ENCODE measurements at places on chromosomes 4 and X.
A peak's percentile ranks its signal among the peaks of the same experiment; 100 is the strongest.

- DNase-seq: no peak
Observed at GRCh38 chr4:133147921-133148689, 989 bp upstream of the PCDH10 start.

- peak; percentile 82 for DNase-seq
Observed at GRCh38 chrX:44344194-44344593, 722 bp upstream of the EFHC2 start.

GRCh38 chr4:123599920-123600810 lies 203.6 kb downstream of the SPRY1 start:
- DNase-seq: peak; percentile 61

DNA sequence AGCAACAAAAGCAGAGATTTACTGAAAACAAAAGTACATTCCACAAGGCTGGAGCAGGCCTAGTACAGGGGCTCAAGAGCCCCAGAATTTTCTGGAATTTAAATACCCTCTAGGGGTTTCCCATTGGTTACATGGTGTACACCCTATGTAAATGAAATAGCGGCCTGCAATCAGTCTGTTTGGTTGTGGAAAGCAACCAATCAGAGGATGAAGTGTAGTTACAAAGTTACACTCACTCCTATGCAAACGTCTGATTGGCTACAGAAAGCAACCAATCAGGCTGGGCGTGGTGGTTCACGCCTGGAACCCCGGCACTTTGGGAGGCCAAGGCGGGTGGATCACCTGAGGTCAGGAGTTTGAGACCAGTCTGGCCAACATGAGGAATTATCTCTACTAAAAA lies 13.8 kb upstream of the TXLNG start:
- no peak for DNase-seq

DNA sequence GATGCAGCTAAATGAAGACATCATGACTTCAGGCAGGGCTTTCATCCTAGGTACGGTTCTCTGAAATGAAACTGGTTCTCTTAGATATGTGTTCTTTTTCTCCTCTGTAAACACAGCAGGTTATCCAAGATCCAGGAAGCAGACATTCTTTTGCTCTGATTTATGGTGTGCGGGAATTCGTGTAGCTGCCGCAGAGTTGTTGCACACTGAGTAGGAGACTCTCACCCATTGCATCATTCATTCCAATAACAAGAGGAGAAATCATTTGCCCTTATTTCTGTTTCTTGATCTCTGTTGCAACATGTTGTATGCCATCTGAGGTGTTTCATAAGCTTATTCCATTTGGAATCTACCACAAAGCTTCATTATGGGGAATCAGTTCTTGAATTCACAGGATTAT lies 133.6 kb upstream of the VCX2 start:
- no peak for DNase-seq

DNA sequence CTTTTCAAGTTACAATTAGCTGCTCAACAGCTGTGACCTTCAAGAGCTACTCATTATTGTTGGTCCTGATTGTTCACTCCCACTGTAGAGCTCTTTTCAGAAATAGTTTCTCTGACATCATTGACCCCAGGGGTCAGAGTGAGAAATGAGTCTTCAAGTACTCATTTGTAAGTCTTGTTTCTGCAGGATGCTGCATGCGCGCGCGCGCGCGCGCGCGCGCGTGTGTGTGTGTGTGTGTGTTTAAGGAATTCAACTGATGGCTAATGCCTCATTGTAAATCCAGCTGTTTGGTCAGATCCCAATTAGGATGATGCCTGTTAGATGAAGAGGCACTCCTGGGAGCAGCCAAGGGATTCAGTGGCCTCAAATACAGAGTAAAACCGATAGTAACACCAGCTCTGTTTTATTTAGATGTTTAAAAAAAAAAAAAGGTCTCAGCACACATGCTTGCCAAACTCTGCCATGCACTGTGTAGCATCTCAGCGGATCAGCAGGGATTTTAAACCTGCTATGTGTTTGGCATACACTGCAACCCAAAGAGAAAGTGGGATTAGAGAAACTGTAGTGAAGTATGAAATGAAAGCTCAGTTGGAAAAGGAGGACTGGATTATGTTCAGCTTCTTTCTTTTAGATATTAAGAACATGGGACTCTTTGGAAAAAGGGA lies 332.3 kb downstream of the ADGRL3 start:
- DNase-seq: no peak

- DNase-seq: peak; percentile 55
Observed at GRCh38 chr4:146342600-146343192, 128.4 kb downstream of the REELD1 start.

DNA sequence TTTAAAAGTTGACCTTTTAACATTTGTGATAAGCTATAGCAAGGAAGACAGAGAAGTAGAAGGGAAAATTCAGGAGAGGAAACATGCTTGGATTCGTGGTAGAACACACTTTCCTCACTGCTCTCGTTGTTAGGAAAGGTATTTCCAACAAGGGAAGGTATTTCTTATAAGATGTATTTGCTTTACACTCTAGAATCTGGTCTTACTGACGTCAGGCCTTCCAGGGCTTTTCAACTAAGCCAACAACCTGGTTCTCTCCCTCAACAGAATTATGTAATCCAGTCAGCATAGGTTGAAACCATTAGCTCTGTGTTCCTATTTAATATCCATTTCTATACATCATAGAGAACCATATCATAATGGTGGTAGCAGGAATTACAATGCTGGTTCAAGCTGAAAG lies 241.9 kb downstream of the SLC39A8 start:
- DNase-seq: no peak

DNA sequence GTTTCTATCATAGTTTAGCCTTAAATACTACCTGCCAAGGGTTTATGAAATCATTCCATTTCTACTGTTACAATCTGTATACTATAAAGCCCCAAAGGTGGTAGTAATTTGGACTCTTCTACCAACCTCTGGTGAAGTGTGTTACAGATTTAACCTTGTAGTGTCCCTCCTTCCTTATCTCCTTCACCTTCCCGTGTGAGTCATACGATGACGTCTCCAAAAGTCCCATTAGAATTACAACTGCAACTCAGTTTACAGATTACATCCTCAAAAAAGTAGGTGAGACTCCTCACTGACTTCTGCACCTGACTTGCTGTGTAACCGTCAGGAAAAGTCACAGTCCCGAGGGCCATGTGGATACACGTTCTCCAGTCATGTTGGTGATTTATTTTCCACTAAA lies 219.0 kb downstream of the DCTD start:
- no peak for DNase-seq

- no peak for DNase-seq
Observed at GRCh38 chrX:9447906-9448305, 17.0 kb upstream of the TBL1X start.

- no peak for DNase-seq
Observed at GRCh38 chr4:13159041-13159620, 325.0 kb downstream of the RAB28 start.

- no peak for DNase-seq
Observed at GRCh38 chr4:951186-951585, 18.9 kb downstream of the TMEM175 start.

DNA sequence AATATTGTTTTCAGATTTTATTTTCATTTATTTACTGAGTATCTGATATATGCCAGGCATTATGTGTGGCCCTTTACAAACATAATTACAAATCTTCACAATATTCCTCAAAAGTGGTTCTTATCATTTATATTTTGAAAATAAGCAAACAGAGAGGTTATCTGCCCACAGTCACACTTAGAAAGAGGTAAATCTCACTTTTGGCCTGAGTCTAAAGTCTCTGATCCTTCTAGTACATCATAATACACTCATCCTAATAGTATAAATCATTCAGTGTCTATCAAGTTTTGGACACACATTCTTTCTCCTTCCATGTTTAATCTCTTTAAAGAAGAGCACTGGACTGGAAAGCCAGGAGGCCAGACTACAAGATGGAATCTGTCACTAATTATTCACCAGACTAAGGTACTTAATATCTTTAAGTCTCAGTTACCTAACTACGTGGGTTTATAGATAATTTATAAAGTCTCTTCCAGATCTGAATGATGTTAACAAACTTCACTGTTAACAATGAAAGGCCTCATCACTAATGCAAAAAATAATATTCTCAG lies 281.3 kb downstream of the PPP3CA start:
- no peak for DNase-seq

GRCh38 chrX:15437724-15438123 lies 53.5 kb upstream of the VEGFD start:
- DNase-seq: no peak

- DNase-seq: no peak
Observed at GRCh38 chr4:110675426-110675825, 52.5 kb upstream of the PITX2 start.

DNA sequence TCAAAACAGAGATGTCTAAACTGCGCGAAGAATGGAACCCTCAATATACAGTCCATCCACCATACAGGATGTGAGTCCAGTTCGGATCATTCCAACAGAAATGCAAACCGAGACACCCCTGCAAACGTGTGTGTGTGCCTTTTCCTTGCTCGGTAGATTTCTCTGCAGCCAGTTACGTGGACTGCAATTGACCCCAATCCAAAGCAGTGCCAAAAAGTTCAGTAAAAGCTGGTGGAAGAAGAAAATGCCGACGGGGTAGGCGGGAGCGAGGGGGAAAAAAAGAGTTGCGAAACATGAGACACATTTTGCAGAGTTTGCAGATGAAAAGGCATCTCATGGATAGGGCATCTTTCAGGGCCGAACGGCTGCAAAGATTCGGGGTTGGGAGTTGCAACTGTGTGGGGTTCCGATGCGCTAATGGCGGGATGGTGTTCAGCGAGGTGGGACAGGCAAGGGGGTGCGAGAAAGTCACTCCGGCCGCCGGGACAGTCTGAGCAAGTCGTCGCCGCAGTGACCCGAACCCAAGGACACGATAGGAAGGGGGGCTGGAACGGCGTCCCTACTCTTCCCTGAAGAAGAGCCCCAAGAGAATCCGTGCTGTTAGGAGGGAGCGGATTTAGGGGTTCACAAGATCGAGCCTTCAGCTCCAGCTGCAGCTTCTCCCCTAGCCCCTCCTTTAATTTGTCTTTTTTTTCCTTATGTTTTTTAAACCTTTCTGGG lies 3.8 kb downstream of the PHOX2B start:
- DNase-seq: no peak

DNA sequence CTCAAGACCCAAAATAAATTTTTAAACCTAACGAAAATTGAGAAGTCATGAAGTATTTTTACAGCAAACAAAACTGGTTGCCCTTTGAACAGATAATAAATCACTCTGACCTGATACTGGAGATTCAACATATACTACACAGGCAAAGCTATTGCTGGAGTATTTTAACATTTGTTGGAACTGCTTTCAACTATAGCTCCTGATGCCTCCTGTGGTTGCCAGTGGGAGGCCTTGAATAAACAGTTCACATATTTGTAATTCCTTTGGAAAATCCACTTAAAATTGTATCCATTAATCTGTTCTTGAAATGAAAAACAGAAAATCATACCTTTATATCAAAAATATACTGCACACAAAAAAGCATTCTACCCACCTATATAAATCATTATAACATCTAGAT lies 605.1 kb downstream of the KCTD8 start:
- no peak for DNase-seq

DNA sequence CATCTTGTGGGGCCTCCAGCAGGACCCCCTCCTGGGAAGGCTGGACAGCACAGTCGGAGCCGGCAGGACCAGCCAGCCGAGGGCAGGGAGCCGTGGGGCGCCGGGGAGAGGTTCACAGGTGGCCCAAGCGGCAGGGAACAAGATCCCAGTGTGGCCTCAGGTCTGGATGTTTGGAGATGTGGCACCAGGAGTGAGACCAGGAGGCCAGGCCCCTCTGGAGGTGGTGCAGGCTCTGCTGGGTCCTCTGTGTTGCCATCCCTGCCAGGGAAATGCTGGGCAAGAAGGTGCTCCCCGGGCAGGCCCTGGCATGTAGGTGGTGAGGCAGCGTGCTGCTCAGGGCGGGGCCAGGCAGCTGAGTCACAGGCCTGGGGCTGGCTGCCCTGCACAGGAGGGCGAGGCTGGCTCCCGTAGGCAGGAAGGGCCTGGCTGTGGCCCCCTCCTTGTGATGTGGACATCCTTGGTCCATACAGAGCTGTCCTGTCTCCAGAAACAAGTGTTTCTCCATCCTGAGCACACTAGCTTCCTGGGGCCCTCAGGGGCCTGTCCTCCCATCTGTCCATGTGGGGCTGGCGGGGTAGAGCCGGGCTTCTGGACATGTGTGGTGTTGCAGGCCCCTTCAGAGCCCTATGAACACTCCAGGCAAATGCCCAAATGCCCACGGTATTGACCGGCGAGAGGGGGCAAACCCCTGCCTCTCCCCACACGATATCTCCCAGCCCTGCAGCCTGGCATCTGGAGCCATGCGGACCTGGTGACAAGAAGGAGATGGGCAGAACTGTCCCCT lies 4.8 kb upstream of the HGFAC start:
- no peak for DNase-seq

DNA sequence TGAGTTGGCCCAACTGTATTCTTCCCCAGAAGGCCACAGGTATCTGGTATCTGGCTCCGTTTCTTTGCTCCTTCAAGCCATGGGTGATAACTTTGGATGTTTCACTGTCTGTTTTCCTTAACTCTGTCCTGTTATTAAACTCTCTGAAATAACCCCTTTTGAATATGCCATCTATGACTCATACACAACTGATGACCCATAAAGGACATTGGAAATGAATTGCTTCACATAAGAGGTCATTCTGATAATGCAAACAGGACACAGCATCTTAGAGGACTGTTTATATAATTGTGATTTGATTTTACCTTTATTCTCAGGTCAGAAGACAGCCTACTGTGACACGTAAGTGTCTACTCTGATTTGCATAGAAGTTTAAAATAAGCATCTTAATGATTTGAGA lies 227.7 kb downstream of the VEGFC start:
- DNase-seq: no peak

GRCh38 chr4:183170894-183171293 lies 71.8 kb downstream of the WWC2 start:
- DNase-seq: no peak

- no peak for DNase-seq
Observed at GRCh38 chrX:19496711-19497110, 18.6 kb downstream of the MAP3K15 start.

DNA sequence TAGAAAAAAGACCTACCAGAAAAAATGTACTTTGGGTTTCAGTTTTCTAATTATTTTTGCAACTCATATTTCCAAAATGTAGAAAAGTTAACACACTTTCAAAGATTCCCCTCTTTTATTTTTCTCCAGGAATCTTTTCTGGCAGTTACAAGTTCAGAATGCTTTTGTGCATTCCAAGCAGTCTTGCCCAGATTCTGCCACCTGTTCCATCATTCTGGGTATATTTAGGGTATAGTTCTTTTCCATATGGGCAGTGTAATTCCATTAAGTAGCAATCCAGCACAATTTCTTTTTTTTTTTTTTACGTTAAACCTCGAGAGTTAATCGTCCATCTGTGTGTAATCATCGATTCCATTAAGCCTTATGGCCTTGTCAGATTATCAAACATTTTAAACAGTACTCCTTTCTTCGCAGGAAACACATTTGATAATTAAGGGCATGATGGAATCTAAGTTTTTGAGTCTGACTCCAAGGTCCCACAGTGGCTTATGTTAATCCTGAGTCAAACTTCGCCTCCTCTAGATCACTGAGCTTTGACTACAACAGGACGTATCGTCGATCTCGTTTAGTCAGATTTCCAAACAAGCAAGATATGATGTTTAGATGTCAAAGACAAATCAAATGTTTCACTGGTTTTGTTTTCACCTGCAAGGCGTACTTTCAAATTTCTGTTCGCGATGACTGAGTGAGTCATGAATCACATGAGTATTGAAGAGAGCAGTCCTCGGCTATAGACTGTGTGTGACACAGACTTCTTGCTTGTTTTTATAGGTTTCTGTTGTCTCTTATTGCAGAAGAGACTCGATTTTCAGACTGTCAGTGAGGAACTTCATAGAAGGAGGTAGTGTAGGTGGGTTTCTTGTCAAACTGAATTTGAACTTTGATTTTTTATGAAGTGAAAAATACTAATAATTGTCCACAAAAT lies 118.9 kb upstream of the GK2 start:
- DNase-seq: no peak

- DNase-seq: no peak
Observed at GRCh38 chrX:118751950-118752783, 24.8 kb downstream of the IL13RA1 start.

Data from CD4-positive, alpha-beta T cell treated with Interleukin-10 for 1 hour (primary cell).